Non-pigmented ciliary epithelial cell (primary cell): ENCODE measurements at places on chromosomes 5 and 9.

DNA sequence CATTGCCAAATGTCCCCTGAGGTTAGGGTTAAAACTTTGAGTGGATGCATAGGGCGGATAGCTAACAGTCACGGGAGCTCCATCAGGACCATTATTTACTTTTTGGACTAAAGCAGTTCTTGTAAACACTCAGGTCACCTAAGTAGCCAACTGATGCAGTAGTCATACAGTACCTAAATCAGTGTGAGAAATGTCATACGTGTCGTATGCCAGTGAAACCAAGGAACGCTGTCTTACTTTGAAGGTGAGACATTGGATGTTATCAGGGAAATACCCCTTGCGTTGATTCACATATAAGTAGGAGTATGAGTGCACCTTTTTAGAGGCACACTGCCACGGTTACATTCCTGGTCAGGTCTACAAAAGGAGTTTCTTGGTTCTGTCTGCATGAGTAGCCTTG is 101.9 kb downstream of the LNPEP start:
- DNase-seq, result no peak

GRCh38 chr5:112608975-112609374 is 128.7 kb upstream of the APC start:
- DNase-seq, result no peak

- no peak for DNase-seq
Observed at GRCh38 chr5:53261245-53261644, 151.7 kb upstream of the MOCS2 start.

DNA sequence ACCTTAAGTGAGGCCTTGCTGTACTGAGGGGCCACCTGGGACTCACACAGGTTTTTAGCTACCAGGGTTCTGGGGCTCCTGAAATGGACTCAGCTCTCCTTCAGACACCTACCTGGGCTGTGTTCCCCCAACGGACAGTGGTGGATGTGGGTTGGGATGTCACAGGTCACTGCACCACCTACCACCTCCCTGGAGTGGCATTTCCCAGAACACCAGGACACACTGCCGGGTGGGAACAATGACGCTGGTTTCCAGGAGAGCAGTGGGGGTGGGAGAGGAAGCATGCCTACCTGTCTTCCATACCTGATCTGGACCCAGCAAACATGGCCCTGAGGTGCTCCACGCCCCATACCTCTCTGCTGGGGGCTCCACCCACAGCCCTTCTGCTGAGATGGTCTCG is 20.9 kb downstream of the ERGIC1 start:
- DNase-seq, result no peak

- peak; percentile 41 for DNase-seq
Observed at GRCh38 chr5:55344392-55344992, 36.7 kb downstream of the MTREX start.

- DNase-seq, result no peak
Observed at GRCh38 chr5:164326219-164326618, 820.8 kb downstream of the MAT2B start.

DNA sequence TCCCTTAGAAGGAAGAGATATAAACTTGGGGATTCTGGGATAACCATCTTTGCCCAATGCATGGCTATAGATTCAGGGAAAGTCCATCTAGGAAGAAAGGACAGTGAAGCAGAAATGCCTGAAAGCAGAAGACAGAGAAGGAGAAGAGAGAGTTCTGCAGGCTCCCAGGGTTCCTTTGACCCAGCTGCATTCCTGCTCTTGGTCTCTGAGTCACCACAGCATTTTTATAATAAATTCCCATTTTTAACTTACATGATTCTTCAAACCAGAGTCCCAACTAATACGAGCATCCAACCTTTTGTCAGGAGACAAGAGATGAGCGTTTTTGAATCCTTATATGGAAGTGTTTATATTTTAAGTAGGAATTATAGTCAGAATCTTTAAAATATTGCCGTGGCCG is 12.0 kb upstream of the AOPEP start:
- no peak for DNase-seq

DNA sequence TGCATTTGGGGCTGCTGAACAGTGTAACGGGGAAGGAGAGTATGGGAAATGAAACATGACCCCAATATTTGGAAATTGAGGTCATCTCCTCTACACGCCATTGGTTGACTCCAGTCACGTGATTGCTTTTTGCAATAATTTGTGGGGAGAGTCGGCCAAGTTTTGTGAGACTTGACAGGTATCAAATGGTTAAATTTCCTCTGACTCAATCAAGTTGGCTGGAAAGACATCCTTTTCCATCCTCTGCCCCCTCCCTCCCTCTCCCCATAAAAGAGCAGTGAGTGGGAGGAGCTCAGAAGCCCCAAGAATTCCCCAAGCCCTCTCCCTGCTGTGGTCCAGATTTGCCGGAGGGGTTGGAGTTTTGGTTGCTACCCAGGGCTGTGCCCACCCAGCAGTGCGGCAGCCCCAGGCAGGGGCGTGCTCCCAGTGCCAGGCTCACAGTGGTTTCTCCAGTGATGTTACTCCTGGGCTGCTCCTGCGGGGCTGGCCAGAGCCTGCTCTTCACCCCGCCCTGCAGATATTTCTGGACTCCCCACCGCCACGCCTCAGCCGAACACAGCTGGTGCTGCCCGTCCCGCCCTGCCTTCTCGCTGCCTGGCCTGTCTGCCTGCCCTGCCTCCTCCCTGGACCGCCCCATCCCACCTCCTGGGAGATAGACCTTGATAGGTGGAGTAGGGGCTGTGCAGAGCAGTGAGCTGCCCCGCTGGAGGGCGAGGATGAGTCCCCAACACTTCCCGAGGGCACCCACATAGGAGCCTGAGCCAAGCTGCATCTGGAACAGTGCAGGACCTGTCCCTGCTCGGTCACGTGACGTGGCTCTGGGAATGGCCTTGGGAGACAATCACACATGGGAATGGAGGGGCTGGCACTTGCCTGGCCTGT is 3.4 kb downstream of the COL5A1 start:
- DNase-seq, result peak; percentile 95

DNA sequence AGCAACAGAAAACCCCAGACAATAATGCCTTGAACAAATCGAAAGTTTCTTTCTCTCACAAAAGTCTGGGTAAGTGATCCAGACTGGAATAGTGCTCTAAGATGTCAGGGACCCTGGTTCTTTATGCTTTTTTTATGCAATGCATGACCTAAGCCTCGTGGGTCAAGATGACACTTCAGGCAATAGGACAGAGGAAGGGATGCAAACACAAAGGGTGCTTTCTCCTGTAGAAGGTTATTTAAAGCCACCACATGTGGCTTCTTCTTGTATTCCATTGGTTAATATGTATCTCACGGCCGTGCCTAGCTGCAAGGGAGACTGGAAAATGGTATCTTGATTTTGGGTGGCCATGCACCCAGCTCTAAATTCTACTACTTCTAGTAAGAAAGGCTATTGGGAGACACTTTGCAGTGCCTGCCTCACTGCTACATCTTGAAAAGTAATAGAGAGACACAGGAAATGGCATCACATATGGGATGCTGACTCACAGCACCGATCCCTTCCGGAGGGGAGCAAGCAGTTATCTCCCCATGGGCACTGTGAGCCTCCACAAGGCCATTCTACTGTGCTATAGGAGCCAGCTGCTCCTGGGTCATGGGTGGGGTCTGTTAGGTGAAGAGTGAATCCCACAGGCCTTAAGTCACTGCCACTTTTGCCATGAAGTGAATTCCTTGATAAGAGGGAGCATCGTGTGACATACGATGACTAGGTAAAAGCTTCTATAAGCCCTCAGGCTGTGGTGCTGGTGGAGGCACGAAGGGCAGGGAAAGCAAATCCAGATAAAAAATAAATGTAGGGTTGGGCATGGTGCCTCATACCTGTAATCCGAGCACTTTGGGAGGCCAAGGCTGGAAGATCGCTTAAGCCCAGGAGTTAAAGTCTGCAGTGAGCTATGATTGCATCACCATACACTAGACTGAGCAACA is 32.5 kb upstream of the RAB14 start:
- DNase-seq, result no peak

- DNase-seq, result no peak
Observed at GRCh38 chr5:27568811-27569210, 530.4 kb upstream of the CDH9 start.

- no peak for DNase-seq
Observed at GRCh38 chr5:165393839-165394238, 1888.4 kb downstream of the MAT2B start.

- no peak for DNase-seq
Observed at GRCh38 chr5:55429613-55430253, 105.0 kb downstream of the PLPP1 start.

GRCh38 chr9:75265525-75265972 is 177.2 kb downstream of the OSTF1 start:
- peak; percentile 8 for DNase-seq

DNA sequence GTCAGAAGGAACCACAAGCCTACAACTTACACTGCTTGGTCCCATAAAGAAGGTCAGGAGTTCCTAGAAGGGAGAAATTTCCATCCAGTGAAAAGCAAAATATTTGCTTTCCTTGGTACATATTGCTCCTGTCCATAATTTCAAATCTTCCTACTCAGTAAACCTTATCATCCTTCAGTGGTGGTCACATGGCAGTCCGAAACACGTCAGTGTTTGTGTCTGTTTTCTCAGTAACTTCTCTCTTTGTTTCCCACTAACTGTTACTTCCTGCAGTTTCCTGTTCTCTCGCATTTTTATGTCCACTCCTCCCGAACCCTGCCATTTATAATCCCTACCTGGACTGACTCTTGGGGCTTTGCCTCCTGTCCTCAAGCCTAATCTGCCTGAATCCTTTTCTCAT is 129.1 kb downstream of the FANCC start:
- no peak for DNase-seq

DNA sequence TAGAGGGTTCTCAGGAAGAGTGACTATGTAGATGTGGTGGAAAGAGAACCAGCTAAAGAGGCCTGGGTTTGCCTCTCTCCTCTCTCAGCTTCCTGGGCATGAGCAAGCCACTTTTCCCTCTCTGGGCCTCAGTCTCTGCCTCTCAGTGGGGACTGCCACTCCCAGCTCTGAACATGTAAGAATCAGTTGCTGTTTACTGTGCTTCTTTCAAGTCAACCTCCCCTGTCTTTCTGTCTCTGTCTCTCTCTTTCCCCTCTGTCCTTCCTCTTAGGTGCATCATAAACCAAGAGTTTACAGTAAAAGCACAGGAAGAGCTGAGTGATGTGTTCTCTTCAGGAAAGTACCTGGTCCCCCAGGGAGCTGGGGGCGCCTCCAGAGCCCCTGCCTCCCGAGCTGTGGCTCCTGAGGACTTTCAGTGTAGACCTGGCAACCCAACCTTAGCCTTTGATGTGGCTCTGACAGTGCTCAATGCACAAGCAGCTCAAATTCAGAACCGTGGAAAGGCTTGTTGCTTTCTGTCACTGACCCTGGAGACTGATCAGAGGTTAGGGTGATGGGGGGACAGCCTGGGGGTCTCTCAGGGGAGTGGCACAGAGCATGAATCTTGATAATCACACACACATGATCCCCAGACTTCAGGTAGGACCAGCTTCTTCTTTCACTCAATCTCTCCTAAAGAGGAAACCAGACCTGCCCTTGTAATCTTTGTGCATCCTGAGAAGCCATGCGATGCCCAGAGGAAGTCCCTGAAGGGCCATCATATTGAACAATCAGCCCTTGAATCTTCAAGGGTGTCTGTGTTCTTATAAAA is 59.4 kb upstream of the TNFSF8 start:
- DNase-seq, result no peak

GRCh38 chr5:115267617-115268016 is 4.9 kb upstream of the PGGT1B start:
- DNase-seq, result no peak

GRCh38 chr9:91159664-91160121 is 202.0 kb downstream of the AUH start:
- DNase-seq, result no peak

DNA sequence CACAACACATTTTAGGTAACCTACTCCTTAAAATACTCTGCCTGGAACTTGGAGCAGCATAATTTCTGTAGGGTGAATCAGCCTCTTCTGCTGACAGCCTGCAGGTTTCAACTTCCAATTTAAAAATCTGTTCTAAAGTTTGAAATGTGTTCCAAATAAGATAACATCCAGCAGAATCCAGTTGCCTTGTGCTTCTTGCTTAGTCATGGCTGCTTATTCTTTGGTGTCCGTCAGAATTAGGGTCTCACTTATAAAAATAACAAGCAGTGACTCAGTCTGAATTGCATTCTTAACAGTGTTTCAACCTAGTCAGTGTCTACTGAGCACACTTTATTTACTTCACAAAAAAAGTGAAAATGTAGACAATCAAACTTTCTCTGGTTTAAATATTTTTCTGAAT is 3.7 kb downstream of the CDH6 start:
- DNase-seq, result peak; percentile 48

DNA sequence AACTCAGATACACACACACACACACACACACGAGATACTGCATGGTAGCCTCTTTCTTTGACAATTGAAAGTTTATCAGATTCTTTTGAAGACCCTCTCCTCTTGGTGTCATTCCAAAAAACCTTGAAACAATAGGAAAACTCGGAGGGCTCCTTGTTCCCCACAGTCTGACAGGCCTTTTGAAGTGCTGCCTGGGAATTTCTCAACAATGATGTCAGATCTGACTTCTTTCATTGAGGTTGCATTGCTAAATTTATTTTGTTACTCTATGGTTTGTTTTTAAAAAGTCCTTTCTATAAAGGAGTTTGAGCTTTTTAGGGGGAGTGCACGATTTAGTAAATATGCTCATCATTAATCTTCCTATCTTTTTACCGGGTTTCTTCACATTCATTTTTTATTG is 583.9 kb downstream of the SEMA5A start:
- DNase-seq, result no peak

DNA sequence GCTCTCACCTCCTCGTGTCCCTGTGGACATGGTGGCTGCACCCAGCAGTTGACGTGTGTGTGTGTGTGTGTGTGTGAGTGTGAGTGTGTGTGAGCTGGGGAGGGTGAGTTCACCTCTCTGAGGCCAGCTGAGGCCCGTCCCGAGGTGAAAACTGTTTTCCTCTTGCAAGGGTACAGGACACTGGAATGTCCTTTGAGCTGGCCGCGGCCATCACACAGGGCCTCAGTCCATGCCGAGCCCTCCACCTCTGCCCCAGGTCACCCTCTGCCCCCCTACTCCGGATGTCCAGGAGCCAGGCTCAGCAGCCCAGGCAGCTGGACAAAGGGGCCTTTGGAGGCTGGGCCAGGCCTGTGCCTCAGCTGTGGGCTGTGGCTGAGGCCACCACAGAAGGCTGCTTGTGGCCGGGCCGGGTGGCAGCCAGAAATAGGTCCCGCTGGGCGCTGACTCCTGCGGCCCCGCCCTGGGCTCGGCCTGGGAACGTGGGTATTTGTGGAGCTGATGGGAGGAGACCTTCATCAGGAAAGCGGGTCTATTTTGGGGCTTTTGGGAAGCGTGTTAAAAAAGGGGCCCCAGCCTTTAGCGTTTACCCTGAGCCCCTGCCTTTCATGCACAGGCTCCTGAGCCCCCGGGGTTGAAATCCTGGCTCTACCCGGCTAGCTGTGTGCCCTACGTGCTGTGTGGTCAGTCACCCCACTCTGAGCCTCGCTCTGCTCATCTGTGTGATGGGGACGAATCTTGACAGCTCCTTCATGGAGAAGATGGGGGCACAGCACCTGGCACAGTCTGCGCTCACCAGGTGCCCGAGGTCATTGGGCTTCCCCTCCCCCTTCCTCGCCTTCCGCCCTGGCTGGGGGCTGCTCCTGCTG is 75.1 kb upstream of the IER5L start:
- DNase-seq, result no peak

DNA sequence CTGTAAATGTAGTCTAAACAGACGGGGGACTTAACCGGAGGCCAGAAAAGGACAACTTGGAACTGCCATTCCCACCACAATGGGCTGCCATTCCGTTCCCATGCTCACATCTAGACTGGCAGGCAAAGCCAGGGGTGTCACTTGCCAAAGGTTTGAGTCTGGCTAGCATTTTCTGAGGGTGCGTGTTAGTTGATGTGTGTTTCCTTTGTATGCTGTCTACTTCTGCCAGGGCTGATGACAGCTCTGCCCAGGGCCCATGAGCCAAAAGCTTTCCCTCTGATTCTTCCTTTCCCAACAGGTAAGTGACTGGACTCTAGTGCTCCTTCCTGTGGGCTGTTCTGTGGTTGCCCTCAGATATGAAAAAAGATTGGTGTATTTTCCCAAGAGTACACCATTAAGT is 68.0 kb downstream of the ZNF608 start:
- no peak for DNase-seq
